ENCODE measurements at places on chromosomes 3 and 15.

DNA sequence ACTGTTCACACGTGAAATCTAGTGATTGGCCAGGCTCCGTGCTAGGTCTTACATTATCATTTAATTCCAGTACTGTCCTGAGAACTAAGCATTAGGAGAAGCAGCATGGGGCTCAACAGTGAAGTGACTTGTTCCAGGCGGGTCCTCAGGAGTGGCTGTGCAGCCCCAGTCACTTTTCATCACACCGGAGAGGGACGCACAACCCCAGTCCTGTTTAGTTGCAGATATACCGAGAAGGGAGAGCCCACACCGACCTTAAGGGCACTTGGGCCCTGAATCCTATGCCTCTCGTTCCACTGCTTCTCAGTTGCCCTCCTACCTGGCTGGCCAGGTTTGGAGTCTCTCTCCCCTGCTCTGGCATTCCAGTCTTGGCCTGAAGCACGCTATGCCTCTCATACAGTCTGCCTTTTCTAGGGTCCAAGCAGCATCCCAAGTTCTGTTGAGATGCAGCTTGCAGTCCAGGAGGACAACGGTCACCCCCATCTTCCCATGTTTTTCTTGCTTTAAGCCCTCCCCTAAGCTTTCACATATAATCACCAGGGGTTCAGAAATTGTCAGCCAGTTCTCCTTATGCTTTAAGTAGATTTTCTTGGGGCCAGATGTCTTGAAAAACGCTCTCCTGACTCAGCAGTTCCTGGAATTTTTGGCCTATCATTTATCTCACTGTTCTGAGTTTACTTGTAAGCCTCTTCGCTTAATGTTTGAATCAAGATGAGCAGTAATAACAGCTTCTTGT is 10.1 kb downstream of the FAM131A start:
- no peak for DNase-seq

DNA sequence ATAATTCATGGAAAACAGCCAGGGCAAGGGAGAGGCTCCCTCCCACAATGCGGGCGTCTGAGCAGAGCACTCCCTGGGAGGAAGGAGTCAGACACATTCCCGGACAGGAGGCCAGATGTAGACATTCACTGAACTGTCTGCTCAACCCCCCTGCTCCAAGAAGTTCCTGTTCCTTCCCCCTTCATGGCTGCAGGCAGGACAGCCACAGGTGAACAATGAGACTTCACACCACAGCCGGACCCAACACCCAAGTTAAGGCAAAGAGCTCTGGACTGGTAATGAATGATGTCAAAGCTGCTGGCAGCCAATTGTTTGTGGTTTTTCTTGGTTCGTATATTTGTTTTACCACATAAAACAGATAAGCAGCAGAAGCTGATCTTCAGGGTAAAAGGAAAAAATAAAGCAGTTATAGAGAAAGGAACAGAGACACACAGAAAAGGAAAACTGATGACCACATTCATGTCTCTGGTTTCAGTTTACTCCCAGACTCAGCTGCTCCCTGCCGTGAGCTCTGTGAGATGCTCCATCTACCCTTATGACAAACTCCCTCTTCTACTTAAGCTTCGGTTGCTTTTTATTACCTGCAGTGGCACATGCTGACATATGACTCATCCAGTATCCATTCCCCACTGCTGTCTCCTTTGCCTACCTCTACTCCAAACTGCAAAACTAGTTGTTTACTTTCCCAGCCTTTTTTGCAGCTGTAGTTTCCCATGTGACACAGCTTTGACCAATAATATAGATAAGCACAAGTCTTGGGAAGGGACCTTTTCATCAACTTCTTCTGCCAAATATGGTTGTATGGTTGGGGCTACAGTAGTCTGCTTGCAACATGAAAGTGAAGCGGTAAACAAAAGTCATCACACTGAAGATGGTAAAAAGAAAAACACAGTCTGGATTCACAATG is 33.1 kb downstream of the DZIP1L start:
- no peak for DNase-seq

- no peak for DNase-seq
Observed at GRCh38 chr3:98574132-98574531, 19.3 kb downstream of the CPOX start.

GRCh38 chr3:89306540-89306939 is 199.1 kb downstream of the EPHA3 start:
- no peak for DNase-seq

DNA sequence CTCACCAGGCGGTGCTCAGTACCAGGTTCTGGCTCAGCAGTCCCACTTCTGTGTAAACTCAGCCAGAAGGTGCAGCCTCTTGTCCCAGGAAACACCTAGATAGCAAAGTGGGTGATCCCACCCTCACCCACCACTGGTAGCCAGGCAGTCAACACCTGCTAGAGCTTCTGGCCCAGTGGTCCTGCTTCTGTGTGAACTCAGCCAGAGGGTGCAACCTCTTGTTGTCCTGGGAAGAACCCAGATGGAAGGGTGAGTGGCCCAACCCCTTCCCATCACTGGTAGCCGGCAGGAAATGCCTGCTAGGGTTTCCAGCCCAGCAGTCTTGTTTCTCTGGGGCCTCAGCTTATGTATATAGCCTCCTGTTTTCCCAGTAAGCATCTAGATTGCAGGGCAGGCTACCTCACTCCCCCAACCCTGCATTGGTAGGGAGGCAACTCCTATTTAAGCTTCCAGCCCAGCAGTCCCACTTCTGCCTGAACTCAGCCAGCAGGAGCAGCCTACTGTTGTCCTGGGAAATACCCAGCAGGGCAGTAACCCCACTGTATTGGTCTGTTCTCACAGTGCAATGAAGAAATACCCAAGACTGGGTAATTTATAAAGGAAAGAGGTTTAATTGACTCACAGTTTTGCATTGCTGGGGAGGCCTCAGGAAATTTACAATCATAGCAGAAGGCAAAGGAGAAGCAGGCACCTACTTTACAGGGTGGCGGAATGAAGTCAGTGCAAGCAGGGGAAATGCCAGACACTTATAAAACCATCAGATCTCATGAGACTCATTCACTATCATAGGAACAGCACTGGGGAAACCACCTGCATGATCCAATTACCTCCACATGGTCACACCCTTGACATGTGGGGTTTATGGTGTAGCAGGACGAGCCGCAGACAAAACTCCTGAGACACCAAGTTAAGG is 110.6 kb downstream of the DTWD1 start:
- no peak for DNase-seq

- DNase-seq: no peak
Observed at GRCh38 chr15:76470691-76471090, 134.1 kb downstream of the ISL2 start.

- no peak for DNase-seq
Observed at GRCh38 chr15:40930430-40931299, 1.5 kb downstream of the DLL4 start.

GRCh38 chr3:51389423-51390183 is 1.5 kb upstream of the RBM15B start:
- no peak for DNase-seq

DNA sequence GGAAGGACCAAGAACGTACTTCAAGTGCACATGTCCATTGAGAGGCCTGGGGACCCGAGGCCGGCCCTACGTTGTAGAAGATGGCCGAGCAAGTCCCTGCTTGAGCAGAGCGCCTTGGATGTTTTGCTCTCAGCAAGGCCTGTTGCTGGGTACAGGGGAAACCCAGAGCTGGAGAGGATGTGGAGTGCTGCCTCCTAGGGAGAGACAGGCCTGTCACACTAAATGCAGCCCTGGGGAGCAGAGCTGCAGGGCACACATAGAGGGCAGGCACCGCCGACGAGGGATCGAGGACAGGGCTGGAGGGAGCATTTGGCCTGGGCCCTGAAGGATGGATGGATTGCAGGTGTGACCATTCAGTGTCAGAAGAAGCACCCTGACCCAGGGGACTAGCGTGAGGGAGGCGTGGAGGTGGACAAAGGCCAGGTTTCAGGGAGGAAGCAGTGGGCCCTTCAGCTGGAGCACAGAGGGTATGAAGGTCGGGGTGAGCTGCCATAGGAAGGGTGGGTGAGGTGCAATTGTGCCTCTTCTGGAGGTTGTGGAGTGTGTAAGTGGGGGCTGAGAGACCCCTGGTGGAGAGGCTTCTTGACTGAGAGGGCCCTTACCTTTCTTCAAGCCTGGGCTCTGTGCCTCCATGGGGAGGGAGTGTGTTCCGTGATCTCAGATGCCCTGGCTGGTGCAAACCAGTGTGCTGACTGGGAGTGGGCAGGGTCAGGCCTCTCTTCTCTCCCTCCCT is 142.4 kb downstream of the CHDH start:
- no peak for DNase-seq

DNA sequence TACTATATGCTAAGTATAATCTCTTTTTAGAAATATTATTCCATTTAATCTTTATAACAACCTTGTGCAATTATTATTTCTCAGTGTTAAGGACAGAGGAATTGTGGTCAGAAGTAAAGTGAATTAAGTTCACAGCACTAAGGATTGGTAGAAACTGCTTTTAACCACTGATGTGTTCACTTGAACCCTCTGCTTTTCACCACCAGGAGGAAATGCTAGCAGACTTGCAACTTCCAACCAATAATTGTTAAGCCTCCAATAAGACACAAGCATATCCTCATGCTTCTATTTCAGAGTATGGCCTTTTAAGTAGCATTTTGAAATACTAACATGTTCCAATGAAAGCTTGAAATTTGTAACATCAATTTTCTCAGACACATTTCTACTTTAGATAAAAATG is 527.4 kb downstream of the SI start:
- no peak for DNase-seq
